ENCODE measurements at places on chromosomes 16 and 17.

- no peak for DNase-seq
These were observed 24.8 kb downstream of the TTLL6 start for GRCh38 chr17:48792033-48792798.

GRCh38 chr17:41539071-41539492 lies 11.0 kb upstream of the KRT19 start:
- DNase-seq = peak; percentile 34

- peak; percentile 81 for DNase-seq
These were observed at the start of gene VEZF1 for GRCh38 chr17:57987581-57988300. Gene VEZF1 (minus strand): TSS chr17:57988254. CDS start chr17:57988111, 143 bp downstream.

- peak; percentile 66 for DNase-seq
These were observed 8.1 kb upstream of the KIFC3 start for GRCh38 chr16:57810197-57811031.

DNA sequence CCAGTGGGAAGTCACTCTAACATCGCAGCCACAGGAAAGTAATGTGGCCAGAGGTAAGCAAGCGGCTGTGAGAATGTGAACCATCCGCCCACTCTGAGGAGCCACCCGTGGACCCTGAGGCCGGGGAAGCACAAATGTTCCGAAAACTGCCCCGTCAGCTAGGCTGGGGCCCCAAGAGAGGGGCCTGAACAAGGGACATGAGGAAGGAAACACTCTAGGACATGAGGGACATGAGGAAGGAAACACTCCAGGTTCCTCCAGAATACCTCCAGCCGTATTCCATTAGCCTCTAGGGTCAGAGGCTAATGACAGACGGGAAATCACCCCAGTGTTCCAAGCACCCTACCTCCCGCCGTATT lies 317 bp downstream of the TEFM start:
- DNase-seq = no peak

- DNase-seq = no peak
These were observed 29.9 kb downstream of the PIEZO1 start for GRCh38 chr16:88754912-88755744.

DNA sequence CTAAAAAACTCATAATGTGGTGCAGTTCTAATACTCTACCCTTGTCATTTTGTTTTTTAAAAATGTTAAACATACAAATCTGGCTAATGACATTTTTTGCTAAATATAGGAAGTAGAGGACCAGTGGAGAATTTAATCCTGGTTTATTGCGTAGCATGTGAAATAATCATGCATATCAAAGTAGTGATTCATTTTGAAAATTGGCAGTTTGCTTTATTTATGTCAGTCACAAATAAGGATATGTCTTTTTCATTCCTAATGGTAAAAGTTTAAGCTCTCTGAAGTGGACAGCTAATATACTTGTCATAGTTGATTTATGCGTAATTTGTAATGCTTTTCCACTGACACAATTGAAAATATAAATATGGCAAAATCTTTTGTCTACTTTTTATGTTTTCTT lies 224.2 kb downstream of the BCAS3 start:
- no peak for DNase-seq

- peak; percentile 61 for DNase-seq
These were observed 6.2 kb downstream of the PCGF2 start for GRCh38 chr17:38741921-38742410.

DNA sequence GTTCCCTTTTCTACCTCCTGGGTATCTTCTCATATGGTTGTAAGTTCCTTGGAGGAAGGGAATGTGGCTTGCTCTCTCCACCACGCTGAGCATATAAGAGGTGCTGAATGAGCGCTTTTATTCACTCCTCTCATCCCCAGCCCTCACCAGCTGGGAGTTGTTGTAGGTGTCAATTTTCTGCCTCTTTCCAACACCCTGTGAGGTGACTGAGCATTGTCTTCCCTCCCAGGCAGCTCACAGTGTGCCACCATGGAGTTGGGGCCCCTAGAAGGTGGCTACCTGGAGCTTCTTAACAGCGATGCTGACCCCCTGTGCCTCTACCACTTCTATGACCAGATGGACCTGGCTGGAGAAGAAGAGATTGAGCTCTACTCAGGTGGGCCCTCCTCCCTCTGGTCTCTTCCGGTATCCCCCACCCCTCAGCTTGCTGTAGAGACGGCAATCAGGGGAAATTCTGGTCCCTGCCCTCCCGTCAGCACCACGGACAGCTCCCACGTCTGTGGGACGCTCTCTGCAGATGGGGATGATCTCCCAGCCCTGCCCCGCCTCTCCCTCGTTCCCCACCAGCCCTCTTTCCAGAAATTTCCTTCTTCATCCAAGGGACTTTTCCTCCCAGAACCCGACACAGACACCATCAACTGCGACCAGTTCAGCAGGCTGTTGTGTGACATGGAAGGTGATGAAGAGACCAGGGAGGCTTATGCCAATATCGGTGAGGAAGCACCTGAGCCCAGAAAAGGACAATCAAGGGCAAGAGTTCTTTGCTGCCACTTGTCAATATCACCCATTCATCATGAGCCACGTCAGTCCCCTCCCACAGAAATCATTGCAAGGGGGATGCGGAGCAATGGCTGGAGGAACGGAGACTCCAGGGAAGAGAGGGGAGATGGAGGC lies 18.3 kb downstream of the CIITA start:
- DNase-seq = no peak

- DNase-seq = peak; percentile 45
These were observed 44.0 kb downstream of the PRAC1 start for GRCh38 chr17:48678141-48678971.
